ENCODE measurements at places on chromosomes 13 and 19.
A peak's percentile ranks its signal among the peaks of the same experiment; 100 is the strongest.

DNA sequence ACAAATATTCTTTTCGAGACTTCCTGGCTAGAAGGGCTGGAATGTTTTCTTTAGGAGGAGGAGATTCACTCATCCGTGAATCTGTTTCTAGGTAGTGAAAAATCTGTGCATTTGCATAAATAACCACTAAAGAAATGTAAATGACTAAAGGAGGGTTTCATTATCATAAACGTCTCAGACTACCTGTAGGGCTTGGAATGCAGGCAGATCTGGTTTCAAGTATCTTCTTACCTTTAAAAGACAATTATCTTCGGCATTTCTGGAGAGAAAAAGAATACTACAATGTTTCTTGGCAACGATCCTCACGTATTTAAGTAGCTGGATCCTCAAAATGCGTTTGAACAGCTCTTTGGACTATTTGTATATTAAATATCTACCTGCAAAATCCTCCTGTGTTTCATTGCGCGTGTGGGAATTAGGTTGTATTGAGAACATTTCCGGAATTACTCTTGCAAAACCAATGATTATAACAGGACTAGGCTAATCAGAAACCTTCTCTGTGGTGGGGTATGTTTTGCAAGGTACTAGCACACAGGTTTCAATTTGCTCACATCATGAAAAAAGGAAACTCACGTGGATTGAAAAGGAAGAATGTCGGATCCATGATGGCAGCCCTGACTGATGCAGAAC, 291.1 kb upstream of the ARGLU1 start:
- no peak for DNase-seq

DNA sequence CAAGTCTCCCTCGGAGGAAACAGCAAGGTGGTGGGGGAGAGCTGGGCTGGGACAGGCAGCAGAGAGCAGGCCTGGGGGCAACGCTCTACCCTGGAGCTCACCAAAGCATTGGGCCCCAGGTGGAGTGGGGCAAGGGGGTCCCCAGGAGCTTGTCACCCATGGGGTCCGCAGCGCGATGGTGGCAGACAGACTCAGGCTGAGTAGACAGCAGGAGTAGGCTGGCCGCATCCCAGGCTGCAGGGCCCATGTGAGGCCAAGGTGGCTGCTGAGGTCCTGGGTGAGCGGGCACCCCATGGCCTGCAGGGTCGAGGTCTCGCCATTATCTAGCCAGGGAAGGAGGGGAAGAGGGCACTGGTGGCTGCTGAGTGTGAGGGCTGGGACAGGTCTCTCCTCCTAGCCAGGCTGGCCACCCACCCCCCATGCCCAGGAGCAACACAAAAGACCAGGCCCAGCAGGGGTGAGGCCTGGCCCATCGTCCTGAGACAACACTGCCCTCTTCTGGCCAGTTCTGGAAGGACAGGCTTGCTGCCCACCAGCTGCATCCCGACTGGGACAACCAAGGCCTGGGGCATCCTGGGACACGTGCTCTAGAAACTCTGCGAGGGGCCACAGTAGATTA, 33.1 kb downstream of the CEBPG start:
- DNase-seq = peak; percentile 62

- no peak for DNase-seq
Measured at GRCh38 chr19:35925501-35925900, 10.7 kb upstream of the LRFN3 start.

- no peak for DNase-seq
Measured at GRCh38 chr19:7297742-7298141, 3.5 kb upstream of the INSR start.

- no peak for DNase-seq
Measured at GRCh38 chr13:31860002-31860401, 120.7 kb downstream of the RXFP2 start.

DNA sequence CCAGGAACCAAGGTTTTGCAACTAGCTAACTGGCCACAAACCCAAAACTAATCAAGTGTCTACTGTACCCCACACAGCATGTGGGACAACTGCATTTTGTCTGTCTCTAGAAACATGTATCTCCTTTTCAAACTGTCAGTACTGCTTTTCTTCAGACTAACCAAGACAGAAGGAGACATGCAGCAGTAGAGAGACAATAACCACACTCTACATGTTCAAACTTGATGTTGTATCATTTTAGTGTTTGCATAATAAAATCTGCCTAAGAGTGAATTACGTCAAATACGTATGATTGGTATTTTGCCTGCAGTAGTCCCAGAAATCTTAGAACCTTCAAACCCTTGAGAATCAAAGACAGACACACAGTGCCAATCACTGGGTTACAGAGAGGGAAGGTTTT, 22.0 kb upstream of the FREM2 start:
- no peak for DNase-seq

All from fibroblast of skin of scalp (primary cell).